Activated CD4-positive, alpha-beta T cell treated with anti-CD3 and anti-CD28 coated beads for 48 hours (primary cell): ENCODE measurements at places on chromosomes 3 and 15.
A peak's percentile ranks its signal among the peaks of the same experiment; 100 is the strongest.

DNA sequence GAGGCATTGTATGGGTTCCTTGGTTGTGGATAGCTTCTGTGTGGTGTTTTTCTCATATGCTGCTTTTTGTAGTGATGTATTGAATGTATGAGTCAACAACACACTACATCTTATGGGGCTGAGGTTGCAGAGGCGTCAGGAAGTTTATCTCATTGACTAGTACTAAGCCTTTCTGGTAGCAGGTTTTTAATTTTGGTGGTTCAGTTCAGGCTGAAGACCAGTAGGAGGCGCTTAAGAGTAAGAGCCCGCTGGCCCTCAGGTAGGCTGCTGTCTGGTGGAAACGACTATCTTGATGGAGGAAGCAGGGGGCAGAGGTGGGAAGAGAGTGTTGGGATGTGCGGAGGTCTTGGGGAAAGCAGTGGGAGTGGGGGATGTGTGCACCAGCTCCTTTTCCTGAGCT is 62.4 kb downstream of the RTP4 start:
- DNase-seq: no peak

DNA sequence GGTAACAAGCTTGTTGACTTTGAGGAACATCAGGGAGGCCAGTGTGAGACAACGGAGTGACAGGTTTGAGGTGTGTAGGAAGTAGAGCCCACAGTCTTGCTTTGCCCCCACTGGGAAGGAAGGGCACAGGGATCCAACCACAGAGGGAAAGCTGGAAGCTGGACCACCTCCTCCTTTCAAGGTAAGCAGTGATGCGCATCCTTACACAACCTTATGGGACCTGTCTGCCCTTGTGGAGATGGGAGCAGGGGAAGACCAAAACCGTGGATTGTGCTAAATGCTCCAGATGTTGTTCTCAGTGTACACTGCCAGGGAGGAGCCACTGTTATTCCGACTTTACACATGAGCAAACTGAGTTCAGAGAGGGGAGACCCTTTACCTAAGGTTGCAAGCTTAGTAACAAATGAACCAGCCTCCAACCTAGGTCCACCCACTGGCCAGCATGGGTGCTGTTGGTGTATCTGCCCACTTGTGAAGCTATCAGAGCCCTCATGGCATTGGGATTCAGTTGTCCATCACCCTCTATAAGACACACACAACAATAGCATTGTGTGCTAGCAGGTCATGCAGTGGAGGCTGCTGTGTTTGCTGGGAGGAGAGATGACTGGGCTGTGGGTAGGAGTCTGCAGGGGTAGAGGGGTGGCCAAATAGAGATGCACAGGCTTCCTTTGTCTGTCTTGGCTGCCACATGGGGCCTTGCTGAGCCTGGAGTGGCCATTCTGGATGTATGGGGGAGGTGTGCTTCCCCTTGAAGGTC is 586 bp upstream of the LSMEM2 start:
- no peak for DNase-seq

DNA sequence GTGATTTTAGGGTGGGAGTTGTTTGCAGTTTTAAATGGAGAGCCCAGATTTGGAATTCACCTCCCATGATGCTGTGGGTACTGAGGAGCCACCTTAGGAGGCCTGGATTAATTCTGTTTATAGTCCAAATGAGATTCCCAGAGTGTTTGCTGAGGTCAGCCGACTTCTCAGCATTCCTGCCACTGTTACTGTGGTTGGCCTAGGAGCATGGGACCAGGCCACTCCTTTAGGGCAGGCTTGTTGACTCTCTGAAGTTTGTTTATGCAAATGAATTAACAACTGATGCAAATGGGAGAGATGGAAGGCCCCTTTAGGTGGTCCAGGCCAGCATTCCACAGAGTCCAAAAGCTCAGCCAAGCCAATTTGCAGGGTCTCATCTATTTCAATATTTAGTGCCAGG is 46.1 kb downstream of the CACNA2D3 start:
- DNase-seq: no peak

DNA sequence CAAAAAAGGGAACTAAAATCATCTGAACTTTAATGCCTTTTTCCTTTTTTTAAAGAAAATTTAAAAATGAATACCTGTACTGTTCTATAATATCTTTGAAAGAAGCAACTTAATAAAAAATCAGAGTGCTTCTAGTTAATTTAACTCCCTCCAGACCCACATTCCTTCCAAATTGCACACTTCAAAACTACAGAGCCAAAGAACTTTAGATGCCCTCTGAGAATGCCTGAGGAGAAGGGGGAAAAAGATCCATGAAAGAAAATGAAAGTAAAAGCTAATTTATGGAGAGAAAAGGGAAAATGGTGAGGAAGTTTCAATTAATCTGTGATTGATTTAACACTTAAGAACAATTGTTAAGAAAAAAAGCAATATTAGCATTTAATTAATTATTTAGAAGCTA is 1141.6 kb downstream of the IGSF11 start:
- DNase-seq: no peak

- no peak for DNase-seq
These were observed 687.4 kb upstream of the CFAP20DC start for GRCh38 chr3:59737241-59737640.

GRCh38 chr3:161008086-161008485 is 97.1 kb downstream of the B3GALNT1 start:
- no peak for DNase-seq

GRCh38 chr3:8555725-8556472 is 54.3 kb downstream of the LMCD1 start:
- DNase-seq: no peak

GRCh38 chr3:21913791-21914190 is 162.8 kb upstream of the ZNF385D start:
- DNase-seq: no peak

GRCh38 chr3:177421481-177421785 is 224.2 kb upstream of the TBL1XR1 start:
- DNase-seq: no peak

DNA sequence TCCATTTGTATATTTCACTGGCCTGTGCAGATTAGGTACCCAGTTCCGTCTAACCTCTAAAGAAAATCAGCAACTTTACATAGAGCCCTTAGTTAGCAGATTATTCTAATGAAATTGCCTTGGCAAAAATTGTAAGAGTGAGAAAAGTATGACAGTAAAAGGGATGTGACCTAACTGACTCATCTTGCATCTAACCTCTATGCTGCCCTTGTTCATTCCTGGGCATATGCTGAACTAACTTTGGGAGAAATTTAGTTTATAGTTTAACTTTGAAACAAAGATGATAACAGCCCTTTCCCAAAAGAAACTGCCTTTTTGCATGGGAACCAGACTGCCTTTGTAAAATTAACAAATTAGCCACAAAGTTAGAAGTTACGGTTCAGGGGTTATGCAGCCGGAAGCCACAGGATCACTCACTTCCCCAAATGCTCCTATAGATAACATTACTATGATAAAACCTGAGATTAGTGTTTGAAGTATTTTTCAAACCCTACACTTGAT is 839.8 kb upstream of the ALCAM start:
- no peak for DNase-seq

DNA sequence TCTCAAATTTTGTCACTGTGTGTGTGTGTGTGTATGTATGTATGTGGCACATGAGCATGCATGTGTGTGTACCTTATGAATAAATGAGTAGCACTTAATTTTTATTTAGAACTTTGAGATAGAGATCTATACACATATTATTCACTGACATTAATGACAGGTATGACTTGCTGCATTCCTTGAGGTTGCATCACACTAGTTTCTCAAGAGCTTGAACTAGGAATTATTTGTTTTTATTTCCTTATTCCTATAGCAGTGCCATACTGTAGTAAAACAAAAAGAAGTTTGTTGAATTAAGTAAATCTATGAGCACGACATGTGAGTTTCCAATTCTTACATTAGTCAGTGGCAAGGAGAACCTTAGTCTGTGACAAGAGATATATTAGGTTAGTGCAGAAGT is 943.9 kb downstream of the ROBO1 start:
- DNase-seq: no peak

- no peak for DNase-seq
These were observed 8.1 kb downstream of the AGBL1 start for GRCh38 chr15:86087808-86088207.

GRCh38 chr15:38130740-38131498 is 121.7 kb upstream of the SPRED1 start:
- no peak for DNase-seq

- DNase-seq: no peak
These were observed 232.1 kb downstream of the CTNNB1 start for GRCh38 chr3:41431386-41431785.

GRCh38 chr3:152319831-152320617 is 51.3 kb downstream of the MBNL1 start:
- no peak for DNase-seq

DNA sequence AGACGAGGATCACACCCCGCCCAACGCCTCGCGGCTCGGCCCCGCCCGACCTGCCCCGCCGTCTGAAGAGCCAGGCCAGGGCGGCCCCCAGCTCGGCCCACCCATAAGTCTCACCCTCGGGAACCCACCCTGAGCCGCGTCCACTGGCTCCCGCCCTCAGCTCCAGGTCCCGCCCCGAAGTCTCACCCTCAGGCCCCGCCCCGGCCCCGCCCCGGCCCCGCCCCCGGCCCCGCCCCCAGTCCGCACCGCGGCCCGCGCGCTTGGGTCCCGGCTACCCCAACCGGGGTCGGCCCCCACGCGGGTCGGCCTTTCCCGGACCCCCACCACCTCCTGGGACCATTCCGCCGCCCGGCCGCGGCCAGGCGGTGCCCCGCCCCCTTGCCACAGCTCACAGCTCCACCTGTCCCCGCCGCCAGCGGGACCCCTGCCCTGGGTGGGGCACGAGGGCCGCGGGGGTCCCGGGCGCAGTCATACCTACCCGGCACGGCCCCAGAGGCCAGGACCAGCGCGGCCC is 489 bp downstream of the CSPG5 start:
- DNase-seq: peak; percentile 33

- DNase-seq: peak; percentile 30
These were observed 364.9 kb upstream of the RBMS3 start for GRCh38 chr3:28915741-28916500.

DNA sequence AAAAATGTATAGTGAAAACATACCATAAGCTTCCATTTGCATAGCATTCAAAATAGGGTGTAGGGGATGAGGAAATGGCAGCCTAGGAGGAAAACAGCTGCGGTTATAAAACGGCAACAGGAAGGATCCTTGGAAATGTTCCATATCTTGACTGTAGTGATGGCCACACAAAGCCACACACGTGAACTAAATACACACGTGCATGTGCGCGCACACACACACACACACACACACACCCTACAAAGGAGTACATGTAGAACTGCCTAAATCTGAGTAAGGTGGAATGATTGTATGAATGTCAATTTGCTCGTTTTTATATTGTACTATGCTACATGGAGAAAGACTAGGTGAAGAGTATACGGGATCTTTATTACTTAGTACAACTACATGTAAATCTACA is 3.9 kb upstream of the IREB2 start:
- DNase-seq: no peak

DNA sequence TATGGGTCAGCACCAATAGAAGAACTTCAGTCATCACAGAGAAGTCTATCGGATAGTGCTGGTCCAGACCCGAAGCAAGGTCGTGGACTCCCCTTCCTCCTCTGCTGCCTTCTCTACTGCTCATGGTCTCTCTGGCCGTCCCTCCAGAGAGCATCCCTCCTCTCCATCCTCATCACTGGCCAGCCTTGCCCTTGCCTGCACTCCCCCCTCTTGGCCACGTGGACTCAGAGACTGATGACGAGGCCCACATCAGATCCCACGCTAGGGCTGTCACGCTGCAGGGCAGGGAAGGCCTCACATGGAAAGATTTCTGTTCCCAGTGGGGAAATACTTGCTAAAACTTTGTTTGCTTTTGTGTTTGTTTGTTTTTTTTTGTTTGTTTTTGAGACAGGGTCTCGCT is 35.3 kb downstream of the IGDCC3 start:
- DNase-seq: no peak

- peak; percentile 10 for DNase-seq
These were observed 178.2 kb upstream of the EOMES start for GRCh38 chr3:27900316-27900715.

DNA sequence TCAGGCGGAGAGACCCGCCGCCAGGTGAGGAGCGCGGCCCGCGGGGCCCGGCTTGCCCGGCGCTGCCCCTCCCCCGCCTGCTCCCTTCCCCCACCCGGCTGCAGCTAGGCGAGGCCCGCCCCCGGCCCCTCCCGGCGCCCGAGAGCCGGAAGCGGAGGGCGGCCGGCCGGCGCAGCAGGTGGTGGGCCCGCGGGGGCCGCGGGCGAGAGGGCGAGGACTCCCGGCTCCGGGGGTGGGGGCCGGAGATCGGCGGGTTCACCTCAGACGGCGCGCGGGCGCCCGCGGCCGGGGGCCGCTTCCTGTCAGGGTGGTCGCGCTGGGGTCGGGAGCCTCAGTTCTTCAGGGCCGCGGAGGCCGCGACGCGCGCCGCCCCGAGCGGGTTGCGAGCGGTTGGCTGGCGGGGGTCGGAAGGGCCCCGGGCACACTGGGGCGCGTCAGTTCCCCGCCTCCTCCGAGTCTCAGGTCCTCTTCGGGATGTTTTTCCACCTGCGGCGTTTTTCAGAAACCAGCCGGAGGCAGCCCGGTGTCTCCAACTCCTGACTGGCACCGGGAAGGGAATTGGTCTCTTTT is 395 bp downstream of the ZFAND6 start:
- DNase-seq: peak; percentile 69

DNA sequence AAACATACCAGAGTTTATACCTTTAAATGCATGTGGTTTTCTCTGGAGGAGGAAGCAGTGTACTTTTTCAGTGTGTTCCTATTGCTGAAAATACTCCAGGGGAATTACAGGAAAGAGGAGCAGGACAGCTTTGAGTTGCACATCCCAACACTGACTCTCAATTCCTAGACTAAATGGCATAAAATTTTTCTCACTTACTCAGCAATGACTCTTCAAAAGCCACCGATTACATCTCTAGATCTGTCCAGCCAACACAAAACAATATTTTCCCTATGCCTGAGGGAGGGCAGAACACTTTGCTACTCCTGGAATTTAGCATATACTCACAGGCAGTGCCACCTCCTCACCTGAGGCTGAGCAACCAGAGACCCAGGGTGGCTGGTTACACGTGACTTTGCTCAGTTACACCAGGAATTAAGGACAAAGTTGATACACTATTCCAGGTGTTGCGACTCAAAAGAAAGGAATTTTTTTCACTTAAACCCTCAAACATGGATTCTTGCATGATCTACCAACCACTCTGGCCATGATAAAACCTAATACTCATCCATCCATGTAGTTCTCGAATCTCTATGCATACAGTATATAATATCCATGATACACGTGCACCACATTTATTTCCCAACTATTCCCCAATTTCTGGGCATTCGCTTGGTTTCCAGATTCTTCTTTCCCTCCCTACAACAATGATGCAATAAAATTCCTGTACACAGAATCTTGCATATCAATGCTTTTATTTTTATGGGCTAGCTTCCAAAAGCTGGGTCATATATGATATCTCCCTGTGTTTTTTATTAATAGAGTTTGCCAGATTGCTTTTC is 194.6 kb downstream of the THRB start:
- DNase-seq: no peak

GRCh38 chr15:82113106-82113715 is 67.4 kb upstream of the MEX3B start:
- no peak for DNase-seq
